ENCODE measurements at places on chromosomes 13 and 19. TPM values are rescaled to one million over a fixed set of nuclear protein-coding genes. Genes with fewer than 3 reads are reported as not detected.

Gene CD33
- 1.3 TPM for total RNA-seq

Gene ZNF665
- 7.6 TPM for total RNA-seq

Gene PCSK4
- total RNA-seq = 108 TPM

Gene CD209
- 0.74 TPM for total RNA-seq

Gene LILRA1
- total RNA-seq = not detected

Gene PRR36
- 2.9 TPM for total RNA-seq

Gene NPAS1
- 2.5 TPM for total RNA-seq

Gene RGS9BP
- total RNA-seq = 0.94 TPM

All from testis (tissue), 5 donors.